ENCODE measurements at places on chromosomes 11 and 22.
A peak's percentile ranks its signal among the peaks of the same experiment; 100 is the strongest.

GRCh38 chr11:3152471-3153110 lies 12.5 kb downstream of the OSBPL5 start:
- DNase-seq, result no peak

DNA sequence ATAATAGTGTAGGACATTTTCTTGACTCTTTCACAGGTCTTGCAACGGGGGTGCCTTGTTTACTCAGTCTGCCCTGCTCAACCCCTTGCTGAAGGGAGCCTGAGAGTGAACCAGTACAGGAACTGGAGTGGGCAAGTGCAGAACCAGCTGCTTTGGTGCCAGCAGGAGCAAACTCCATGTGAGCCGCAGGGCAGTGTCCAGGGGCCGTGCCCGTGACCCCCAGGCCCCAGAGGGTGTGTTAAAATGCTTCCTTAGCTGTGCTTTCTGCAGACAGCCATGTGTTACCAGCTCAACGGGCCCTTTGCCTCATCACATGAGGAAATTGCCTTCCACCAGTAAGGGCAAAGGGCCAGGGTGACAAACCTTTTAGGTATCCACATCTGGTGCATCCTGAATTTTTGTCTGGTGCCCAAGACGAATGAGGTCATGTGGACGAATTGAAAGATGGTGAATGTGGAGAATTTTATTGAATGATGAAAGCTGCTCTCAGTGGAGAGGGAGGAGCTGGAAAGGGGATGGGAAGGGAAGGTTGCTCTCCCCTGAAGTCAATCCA lies 53.6 kb upstream of the OR5D13 start:
- DNase-seq, result no peak

DNA sequence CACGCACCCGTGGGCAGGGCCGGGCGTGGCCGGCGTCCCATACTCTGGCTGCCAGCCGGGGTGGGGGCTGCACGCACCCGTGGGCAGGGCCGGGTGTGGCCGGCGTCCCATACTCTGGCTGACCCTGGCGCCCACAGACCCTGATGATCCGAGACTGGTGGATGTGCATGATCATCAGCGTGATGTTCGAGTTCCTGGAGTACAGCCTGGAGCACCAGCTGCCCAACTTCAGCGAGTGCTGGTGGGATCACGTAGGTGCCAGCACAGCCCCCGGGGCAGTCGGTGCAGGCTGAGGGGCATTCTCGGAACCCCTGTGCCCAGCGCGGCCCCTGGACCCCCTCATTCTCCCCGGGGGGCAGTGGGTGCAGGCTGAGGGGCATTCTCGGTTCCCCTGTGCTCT lies 19.0 kb downstream of the RNH1 start:
- no peak for DNase-seq

DNA sequence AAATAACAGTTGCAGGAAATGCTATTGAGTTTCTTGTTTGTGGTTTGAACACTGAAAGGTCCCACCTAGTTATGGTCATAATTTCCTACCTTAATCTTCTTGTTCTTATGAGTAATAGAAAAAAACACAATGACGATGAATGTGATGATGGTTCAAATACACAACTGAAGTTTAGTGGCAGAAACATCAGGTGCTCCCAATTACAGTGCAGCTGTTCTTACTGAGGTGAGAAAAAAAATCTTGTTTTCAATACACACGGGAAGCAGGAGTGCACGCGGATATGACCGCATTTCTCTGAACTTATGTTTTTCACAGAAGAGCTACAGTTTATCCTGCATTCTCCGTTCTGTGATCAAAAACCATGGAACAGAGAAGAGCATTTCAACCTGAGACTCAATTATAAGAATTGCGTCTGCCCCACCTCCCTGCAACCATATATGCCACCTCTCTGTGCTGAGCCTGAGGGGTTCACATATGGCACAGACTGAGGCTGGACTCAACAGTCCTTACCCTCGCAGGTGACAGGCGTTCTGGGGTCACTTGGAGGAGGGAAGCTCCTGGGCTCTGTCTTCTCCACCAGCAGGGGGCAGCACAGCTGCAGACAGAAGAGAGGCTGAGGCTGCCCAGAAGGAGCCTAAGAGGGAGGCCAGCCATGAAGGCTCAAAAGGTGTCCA lies 99.7 kb upstream of the IGLL5 start:
- DNase-seq, result peak; percentile 51

- DNase-seq, result no peak
Measured at GRCh38 chr22:33796494-33796893, 123.8 kb downstream of the LARGE1 start.

GRCh38 chr11:127639916-127640315 lies 639.3 kb upstream of the KIRREL3 start:
- no peak for DNase-seq

DNA sequence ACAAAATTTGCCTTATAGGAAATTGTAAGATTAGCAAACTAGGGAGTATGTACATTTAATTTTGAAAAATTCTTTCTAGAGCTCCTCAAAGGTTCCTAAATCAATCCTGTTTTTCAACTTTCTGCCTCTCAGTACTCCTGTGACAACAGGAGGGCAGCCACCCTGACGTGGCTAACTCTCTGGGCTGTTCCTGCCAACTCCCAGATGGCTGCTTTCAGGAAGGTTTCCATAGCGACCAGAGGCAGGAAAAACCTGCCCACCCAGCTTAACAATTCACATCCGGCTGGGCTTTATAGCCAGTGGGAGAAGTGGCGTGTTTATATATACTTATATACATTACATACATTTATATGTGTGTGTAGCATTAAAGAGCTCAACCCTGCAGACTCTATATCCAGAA lies 26.5 kb downstream of the SGSM3 start:
- DNase-seq, result no peak

- DNase-seq, result no peak
Measured at GRCh38 chr11:116503216-116504160, 269.3 kb downstream of the BUD13 start.

DNA sequence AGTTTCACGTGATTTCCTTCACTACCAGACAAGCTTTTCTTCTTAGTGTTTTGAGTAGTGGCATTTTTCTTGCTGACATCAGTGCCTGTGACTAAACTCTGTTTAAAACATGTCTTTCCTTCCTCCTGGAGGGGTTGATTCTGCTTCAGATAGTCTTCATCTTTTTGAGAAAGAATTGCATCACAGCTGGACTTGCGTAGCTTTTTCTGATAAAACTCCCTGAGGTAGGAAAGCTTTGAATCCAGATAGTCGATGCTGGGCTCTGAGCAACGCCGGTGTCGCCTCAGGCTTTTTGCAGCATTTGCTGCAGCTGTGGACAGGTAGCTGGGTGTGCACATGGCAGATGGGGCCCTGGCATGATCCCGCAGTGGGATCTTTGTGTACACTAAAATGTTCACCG lies 131.7 kb downstream of the ARHGAP20 start:
- no peak for DNase-seq

DNA sequence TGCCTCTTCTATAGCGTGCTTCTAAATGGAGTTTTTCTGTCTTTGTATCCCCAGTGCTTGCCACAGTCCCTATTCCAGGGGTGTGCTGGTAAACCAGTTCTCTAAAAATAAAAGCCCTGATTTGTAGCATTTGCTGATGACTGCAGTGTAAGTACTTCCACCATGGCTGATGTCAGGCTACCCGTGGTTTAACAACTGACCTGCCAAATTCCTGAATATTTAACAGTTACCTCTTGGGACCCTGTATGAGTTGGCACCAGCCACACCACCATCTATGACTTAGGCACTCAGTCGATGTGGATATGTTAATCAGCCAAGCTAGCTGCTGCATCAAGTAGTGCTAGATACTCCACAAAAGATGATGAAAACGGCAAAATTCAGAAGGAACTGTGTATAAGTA lies 94.0 kb upstream of the MTNR1B start:
- no peak for DNase-seq

- DNase-seq, result no peak
Measured at GRCh38 chr11:110529043-110529442, 99.3 kb downstream of the FDX1 start.

GRCh38 chr11:128664317-128664716 lies 29.6 kb upstream of the FLI1 start:
- DNase-seq, result no peak

GRCh38 chr11:81756864-81757595 lies 976.6 kb downstream of the FAM181B start:
- no peak for DNase-seq

- no peak for DNase-seq
Measured at GRCh38 chr11:78037825-78038620, 14.9 kb upstream of the KCTD14 start.
